ENCODE measurements at places on chromosomes 7 and 10.

DNA sequence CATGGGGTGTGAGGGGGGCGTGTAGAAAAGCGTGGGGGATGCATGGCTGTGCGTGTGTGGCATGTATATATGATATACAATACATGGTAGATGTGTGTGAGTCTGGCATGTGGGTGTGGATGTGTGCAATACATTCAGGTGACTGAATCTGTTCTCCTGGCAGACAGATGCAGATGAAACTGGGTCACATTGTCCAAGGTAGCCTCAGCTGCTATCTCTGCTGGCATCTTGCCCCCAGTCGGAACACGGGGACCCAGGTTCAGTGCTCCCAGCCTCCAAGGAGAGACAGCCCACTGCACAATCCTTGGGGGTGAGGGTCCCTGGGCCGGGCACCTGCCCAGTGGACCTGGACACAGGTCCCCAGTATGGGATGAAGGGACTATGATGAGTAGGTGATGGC lies 12.4 kb upstream of the SRRM3 start:
- DNase-seq: no peak

DNA sequence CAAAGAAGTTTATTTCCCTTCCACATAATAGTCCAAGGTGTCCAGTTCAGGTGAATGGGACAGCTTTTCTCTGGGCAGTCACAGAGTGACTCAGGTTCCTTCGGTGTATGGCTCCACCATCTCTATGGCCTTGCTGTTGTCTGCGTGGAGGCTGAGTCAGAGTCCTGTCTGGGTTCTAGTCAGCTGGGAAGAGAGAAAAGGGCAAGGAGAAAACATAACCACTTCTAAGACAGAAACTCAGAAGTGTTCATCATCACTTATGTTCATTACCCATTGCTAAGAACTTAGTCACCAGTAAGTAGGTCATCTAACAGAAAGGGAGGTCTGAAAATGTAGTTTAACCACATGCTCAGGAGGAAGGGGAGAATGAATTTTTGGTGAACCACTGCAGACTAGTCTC lies 32.4 kb upstream of the CCDC7 start:
- no peak for DNase-seq

DNA sequence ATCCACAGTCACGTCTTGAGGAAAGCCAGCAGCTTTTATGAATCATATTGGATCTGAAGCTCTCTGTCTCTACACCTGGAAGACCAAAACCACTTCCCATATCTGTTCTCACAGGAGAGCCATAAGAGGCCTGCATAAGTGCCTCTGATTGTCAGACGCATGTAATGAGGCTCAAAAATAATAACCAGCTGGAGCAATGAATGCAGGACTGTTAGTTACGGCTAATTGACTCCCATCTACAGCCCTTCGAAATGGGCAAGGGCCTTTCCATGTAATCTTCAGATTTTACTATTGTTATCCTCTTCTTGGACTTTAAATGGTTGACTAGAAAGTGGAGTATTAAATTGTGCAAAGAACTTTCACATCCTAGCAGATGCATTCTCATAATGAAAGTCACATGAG lies 4.4 kb upstream of the SEMA3C start:
- no peak for DNase-seq

DNA sequence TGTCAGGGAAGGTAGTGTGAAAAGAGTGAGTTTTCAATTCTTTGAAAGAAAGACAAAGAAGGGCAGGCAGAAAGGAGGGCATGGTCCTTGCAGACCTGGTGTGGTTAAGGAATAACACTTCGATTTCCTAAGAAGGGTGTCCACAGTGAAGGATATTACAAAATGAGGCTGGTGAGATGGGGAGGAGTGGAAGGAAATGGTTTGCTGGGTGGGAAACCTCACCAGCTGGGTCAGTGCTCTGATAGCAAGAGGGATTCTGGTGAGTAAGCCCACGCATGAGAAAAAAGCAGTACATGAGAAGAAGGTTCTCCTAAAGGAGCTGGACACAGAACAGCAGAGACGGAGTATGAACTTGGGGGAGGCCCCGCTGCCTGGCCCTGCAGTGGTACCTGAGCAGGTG lies 230.6 kb upstream of the PLXNA4 start:
- DNase-seq: no peak

- DNase-seq: no peak
Observed at GRCh38 chr7:39617005-39617404, 6.4 kb upstream of the RALA start.

GRCh38 chr7:92647652-92648051 lies 57.5 kb upstream of the FAM133B start:
- no peak for DNase-seq

DNA sequence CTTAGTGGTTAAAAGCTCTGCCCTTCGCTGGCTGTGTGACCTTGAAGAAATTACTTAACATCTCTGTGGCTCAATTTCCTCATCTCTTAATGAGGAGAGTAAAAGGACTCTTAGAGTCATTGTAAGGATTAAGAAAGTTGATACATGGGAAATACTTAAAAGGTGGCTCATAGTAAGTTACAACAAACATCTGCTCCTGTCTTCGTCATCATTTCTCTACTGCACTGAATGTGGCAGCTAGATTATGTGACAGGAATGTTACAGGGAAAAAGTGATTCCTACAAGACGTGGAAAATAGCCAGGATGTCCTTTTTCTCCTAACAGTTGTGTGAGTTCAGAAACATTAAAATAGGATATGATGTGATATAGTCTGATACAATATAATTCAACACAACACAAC lies 184.7 kb downstream of the FRMD4A start:
- no peak for DNase-seq

- no peak for DNase-seq
Observed at GRCh38 chr7:33836797-33837355, 68.5 kb upstream of the BMPER start.

DNA sequence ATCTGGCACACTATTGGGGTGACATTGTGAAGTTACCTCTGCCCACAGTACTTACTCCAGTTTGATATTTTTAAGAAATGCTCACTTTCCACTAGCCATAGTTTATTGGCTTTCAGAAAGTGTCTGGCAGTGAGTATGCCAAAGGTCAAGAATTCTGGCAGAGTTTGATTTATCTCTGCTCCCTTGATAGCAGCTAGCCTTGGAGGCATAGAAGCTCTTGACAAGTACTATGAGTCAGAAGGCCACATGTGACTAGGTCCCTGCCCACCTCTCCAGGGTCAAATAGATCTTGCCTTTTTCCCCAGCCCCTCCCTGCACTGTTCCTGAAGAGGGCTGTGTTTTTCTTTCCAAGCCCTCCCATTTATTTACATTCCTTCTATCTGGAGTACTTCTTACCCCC lies 202.2 kb downstream of the AUTS2 start:
- no peak for DNase-seq

All from activated CD4-positive, alpha-beta T cell treated with anti-CD3 and anti-CD28 coated beads, Interleukin-2, amount 10 ng/mL, durations not matched to agents 24 days and 14 days (primary cell).